ENCODE measurements at places on chromosomes 7 and 10.
A peak's percentile ranks its signal among the peaks of the same experiment; 100 is the strongest.

GRCh38 chr10:113019692-113020474 is 69.8 kb downstream of the TCF7L2 start:
- DNase-seq, result no peak

GRCh38 chr10:93062514-93063143 is 2.0 kb downstream of the CYP26C1 start:
- DNase-seq, result no peak

- DNase-seq, result no peak
These were observed 314.6 kb downstream of the CXCL12 start for GRCh38 chr10:44070282-44070681.

- no peak for DNase-seq
These were observed 46.9 kb downstream of the CDK14 start for GRCh38 chr7:90642978-90643377.

GRCh38 chr10:22461891-22462290 is 116.6 kb downstream of the SPAG6 start:
- DNase-seq, result peak; percentile 54

DNA sequence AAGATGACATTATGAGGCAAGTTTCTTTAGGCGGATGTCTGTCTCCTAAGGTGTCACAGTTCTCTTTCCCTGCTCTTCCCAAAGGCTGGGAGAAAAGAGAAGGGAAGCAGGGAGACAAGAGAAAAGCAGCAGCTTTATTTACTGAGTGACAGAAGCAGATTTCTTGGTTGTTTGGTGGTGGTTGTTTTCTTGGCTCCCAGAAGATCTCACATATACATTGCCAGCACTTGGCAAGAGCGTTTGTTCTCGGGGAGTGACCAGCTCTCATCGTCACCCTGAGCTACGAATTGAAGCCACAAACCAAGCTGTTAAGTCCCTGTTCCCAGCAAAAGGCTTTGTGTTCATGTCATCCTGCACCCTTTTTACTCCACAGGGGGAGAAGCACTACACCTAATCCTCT is 11.4 kb downstream of the CDHR3 start:
- no peak for DNase-seq

- DNase-seq, result no peak
These were observed 33.7 kb upstream of the CFAP46 start for GRCh38 chr10:132975831-132976682.

DNA sequence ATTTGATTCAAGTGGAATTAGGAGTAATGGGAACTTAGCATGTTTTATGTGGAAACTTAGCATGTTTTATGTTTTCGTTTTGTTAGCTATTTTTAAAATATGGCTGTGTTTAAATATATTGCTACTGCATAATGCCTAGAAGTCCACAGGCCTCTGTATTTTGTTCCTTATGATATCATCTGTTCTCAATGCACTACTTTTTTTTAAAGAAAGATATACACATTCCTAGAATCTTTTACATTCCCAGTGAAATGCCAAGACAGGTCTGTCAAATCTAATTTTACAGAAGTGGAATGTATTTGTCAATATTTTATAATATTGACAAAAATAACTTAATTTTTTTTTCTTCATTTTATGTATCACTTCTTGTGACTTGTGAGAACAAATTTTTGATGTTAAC is 51.6 kb downstream of the ST7 start:
- DNase-seq, result peak; percentile 68

DNA sequence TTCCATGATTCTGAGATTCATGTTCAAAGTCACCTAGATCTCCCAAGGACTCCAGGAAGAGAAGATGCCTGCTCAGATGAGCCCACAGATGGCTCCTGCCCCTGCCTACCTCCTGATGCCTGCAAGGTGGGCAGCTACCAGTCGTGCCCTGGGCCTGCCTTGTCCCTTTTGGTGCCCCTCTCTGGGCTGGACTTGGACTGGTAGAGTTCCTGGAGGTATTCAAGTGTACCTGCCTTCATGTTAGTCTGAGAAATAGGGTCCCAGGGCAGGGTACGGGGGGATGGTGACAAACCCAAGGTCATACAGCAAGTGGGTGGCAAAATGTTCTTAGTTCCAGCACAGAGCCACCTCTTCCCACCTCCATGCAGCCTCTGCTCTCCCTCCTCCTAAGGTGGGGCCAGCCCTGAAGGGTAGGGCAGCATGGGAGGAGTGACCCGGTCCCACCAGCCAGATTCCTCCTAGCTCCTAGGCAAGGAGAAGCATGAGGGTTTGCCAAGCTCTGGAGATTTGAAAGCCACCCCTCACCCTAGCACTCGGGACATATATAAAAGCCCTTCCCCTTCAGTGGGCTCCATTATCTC is 80.8 kb upstream of the UNC5B start:
- DNase-seq, result no peak

DNA sequence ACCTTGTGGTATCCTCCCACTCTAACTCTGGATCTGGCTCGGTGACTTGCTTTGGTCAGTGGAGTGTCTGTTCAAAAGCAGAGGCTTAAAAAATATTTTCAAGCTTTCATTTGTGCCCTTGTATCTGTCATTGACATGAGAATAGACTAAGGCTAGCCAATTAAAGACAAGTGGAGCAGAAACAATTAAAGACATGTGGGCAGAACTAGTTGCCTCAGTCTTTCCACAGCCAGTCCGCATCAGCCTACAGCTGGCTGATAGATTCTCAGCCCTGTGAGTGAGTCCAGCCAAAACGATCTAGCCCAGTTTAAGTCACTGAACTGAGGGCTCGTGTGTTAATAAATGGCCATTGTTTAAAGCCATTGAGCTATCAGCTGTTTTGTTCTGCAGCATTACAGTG is 185.2 kb upstream of the DGKB start:
- DNase-seq, result peak; percentile 30

DNA sequence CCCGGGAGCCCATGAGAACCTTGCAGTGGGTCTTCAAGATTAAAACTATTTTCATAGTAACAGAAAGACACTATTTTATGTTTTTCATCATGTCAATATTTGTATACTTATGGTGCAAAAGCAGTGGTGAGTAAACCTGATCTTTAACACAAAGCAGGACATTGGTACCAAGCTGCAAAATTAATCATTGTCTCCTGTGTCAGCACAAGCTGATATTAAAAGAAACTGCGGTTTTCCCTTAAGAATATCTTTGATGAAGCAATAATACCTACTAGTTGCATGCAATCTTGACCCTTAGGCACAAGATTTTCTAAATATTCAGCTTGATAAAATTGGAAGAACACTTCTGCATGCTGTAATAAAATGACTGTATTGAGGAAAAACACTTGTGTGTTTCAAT is 121.7 kb downstream of the MDFIC start:
- DNase-seq, result no peak

- peak; percentile 32 for DNase-seq
These were observed 160.5 kb downstream of the ADAM12 start for GRCh38 chr10:126227762-126228134.

GRCh38 chr10:84563355-84563754 is 235.0 kb downstream of the CCSER2 start:
- DNase-seq, result no peak

DNA sequence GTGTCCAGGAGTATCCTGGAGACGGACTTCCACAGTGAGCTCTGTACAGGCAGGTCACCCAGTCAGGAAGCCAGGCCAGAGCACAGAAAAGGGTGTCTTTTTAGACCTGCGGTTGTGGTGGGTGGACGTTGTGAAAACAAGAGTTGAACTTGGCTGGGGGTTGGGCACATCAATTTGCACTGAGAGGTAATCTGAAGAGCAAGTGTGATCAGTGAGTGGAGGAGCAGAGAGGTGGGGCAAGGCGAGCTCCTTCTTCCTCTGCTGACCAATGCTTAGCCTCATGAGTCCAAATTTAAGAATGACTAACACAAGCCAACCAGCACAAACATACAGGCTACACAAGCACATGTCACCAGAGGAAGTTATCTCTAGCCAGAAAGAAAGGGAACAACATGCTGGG is 310.8 kb downstream of the TCERG1L start:
- DNase-seq, result no peak

- DNase-seq, result no peak
These were observed 24.0 kb upstream of the HELLS start for GRCh38 chr10:94521276-94522250.

DNA sequence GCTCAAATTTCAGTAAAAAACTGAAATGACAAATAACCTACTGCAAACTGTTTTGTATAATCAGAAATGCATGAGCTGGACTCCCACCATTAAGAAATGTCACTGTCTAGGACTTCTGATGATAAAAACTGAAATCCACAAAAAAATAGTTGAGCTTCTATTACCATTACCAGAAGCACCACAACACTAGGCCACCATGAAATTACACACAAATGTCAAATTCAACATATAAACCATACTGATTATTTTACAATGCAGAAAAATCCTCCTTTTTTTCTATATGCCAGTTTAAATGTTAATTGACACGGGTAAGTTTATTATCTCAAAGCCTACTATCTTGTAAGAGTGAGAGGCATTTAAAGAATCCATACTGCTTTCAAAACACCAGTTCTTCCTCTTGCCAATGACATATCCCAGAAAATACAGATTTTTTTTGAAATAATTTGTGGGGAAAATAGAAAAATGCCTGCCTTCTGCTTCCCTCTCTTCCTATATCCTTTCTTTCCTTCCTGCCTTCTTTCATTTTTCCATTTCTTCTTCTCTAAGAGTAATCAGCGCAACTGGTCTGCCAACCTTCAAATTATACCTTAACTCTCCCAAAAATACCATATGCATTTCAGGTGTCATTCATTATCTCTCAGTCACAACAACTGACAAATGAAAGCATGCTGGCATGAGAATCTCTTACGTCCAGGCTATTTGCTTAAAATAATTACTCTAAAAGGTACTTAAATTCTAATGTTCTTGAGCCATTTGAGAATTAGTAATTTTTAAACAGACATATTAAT is 12.3 kb downstream of the PDK4 start:
- no peak for DNase-seq

DNA sequence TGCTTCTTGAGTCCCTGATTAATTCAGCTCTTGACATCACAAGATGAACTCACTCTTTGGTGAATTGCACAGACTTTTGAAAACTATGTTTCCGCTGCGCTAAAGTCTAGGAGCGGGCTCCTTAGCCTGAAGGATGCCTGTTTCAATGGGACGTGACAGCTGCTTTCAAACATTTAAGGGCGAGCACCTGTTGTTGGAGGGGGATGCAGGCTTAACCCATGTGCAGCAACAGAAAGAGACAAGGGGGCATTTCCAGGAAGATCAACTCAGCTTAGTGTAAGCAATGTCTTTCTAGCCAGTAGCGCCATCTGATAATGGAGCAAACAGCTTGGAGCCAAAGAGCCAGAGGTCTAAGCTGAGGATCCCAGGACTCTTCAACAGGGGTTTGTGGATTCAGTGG is 8.4 kb upstream of the PFKFB3 start:
- no peak for DNase-seq

GRCh38 chr7:51732951-51733350 is 416.3 kb upstream of the COBL start:
- no peak for DNase-seq

DNA sequence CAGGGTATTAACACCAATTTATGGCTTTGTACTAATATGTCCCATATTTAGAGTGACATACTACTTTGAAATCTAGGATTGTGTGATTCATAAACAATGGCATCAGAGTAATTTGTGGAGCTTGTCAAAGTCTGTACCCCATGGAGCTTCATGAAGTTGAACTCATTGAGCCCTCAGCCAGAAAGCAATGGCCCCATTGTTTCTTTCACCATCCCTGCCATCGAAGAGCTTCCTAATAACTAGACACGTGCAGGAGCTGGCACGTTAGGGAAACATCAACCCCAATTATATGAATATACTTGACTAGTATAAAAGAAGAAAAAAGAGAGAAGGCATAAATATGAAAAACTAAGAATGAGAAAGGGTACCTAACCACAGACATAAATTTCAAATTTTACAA is 206.6 kb downstream of the CXCL12 start:
- DNase-seq, result no peak

DNA sequence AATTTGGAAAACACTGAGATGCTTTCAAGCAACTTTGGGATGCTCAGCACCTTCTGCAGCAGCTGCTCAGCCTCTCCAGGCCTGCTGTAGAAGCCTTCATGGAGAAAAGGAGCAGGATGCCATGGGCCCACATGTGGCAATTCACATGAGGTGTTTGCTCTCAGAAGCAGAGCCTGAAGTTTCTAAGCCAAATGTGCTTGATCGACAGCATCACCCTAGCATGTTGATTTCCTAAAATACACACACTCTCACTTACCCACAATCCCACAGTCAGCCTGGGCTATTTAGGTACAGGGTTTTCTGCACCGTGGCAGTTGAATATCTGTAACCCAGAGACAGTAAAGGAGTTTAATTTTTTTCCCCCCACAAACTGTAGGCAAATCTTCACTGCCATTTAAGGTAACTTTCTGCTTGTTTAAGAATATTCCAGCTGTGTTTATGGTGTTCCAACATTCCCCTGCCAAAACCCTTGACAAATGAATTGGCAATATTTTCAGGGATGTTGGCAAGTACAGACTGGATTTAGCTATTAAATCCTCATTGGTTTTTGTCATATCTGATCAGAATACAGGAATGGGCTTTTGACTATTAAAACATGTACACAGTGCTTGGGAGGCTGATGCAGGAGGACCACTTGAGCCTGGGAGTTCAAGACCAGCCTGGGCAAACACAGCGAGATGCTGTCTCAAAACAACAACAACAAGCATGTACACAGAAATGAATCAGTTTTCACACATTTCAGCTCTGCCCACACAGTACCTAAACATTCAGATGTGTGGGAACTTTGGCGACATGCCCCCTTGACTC is 244.2 kb downstream of the CELF2 start:
- DNase-seq, result no peak

GRCh38 chr10:109062371-109062770 is 860.9 kb downstream of the XPNPEP1 start:
- DNase-seq, result peak; percentile 21

DNA sequence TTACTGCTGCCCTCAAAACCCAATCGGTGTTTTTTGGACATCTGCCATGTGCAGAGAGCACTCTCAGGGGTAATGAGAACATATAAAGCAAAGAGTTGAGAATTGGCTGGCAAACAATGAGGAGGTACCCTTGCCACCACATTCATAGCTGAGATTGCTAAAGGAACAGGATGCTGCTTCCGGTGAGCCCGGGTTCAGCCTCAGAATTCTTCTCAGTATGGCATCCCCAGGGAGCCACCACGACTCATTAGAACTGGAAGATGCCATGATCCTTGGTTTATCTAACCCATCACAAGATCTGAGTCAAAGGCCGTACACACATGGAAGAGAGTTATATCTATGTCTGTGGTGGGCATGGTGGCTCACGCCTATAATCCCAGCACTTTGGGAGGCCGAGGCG is 174.4 kb downstream of the ARID5B start:
- DNase-seq, result no peak

GRCh38 chr10:51344371-51344770 is 270.1 kb downstream of the PRKG1 start:
- DNase-seq, result no peak

Measured in fibroblast of upper back skin (primary cell).